ENCODE measurements at places on chromosomes 4 and X.

DNA sequence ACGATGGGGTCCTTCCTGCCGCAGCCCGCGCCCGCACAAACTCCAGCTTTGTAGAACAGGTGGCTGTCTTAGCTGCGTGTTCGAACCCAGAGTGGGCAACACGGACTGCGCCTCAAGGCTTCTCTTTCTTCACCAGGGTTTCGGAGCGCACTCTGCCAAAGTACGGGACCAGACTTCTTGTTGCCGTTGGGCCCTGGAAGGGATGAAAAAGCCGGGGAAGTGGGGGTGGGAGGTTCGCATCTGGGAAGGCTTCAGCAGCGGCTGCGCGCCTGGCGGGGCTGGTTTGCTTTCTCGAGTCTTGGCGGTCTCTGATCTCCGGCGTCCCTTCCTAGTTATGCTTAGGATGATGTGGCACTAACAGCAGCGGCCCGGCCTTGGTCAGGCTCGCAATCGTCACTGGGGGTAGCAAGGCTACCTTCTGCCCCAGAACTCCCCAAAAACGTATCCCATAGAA lies 673 bp downstream of the PARM1 start:
- DNase-seq, result peak; percentile 34

- no peak for DNase-seq
Observed at GRCh38 chr4:84995386-84995785, 28.9 kb upstream of the WDFY3 start.

- DNase-seq, result no peak
Observed at GRCh38 chr4:103499094-103499493, 220.7 kb downstream of the TACR3 start.

GRCh38 chr4:76687746-76688448 lies 210.0 kb downstream of the SOWAHB start:
- no peak for DNase-seq

DNA sequence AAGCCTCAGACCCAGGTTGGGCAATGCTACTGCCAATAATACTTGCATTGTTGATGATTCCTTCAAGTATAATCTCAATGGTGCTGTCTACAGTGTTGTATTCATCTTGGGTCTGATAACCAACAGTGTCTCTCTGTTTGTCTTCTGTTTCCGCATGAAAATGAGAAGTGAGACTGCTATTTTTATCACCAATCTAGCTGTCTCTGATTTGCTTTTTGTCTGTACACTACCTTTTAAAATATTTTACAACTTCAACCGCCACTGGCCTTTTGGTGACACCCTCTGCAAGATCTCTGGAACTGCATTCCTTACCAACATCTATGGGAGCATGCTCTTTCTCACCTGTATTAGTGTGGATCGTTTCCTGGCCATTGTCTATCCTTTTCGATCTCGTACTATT lies 7.4 kb downstream of the LPAR4 start:
- peak; percentile 6 for DNase-seq

DNA sequence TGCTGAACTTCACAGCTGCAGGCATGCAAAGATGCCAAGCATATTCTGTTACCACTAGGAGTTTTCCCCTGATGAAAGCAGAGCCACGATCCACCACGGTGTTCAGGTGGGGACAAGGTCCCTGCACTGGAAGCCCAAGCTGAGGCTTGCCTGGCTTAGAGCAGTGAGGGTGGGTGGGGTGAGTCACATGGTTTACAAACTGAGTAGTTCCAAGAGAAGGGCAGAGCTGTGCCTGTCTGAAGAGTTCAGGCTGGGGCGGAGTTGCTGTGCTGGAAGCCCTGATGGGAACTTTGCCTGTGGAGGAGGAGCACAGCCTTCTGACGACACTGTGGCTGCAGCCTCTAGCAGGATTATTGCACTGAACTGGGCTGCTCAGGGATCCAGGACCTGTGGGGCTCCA lies 45.5 kb downstream of the FAM9B start:
- peak; percentile 8 for DNase-seq

DNA sequence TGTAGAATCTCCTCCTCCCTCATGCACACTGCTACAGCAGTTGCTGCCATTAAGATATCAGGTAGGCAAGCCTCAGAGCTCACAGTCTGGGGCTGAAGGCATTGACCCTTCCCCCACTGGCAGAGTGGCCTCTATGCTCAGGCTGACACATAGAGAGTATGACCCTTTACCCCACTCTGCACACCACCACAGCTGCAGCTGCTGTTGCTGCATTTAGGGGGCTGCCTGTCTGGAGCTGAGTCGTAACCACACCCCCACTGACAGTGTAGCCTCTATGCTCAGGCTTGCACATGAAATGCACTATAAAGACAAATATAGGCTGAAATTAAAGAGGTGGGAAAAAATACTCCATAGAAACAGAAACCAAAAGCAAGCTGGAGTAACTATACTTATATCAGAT lies 289.3 kb upstream of the PABPC4L start:
- DNase-seq, result no peak

DNA sequence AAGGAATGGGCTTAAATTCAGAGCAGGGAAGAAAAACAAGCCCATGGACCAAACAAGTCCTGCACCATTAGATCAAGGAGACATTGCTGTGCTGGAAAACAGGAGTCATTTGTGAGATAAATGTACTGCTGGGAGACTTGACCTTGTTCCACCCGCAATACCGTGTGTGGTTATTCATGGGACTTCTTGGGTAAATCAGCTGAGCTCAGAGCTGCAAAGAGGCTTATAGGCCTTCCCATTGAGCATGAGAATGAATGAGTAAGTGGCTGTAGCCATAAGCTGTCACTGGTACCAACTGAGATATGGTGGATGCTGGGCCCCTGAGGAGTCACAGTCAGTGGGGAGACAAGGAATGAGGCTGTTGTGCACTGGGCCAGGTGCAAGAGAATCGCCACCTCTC lies 2.3 kb upstream of the CYTL1 start:
- no peak for DNase-seq

GRCh38 chr4:57866468-57867171 lies 756.4 kb upstream of the IGFBP7 start:
- no peak for DNase-seq

DNA sequence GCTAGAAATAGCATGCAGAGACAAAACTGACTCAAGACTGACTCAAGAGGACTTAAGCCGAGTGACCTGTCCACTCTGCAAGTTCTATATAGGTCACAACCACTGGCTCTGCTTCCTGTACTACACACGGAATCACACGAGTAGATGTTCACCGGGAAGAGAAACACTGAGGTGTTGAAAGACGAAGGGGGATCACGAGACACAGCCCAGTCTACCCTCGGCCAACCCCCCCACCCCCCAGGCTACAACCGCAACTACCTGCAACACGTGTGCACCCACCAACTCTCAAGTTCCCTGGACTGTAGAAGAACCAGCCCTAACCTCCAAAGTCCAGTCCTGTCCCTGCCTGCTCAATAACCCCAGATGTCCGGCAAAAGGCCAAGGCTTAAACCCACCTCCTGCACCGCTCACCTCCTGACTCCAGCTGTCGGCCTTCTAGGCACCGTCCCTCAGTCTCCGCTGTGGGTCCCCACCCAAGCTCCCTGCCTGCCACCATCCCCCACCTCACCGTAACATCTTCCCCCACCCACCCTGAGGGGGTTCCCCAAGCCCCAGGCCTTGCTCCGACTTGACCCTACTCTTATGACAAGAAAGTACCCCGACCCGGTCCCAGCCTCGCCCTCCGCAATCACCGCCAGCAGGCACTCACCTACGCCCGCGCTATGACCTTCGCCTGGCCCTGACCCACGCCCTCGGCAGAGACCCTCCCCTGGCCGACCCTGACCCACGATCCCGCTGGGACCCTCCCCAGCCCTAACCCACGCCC lies 739 bp downstream of the GAK start:
- no peak for DNase-seq

DNA sequence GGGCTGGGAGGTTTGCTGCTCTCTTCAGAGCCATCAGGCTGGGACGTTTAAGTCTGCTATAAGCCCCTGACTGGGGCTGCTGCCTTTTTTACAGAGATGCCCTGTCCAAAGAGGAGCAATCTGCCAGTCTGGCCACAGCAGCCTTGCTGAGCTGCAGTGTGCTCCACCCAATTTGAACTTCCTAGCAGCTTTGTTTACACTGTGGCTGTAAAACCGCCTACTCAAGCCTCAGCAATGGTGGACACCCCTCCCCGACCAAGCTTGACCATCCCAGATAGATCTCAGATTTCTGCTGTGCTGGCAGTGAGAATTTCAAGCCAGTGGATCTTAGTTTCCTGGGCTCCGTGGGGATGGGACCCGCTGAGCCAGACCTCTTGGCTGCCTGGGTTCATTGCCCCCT lies 40.7 kb downstream of the SPATA18 start:
- DNase-seq, result peak; percentile 2

GRCh38 chrX:85994797-85995196 lies 52.6 kb downstream of the CHM start:
- peak; percentile 56 for DNase-seq

DNA sequence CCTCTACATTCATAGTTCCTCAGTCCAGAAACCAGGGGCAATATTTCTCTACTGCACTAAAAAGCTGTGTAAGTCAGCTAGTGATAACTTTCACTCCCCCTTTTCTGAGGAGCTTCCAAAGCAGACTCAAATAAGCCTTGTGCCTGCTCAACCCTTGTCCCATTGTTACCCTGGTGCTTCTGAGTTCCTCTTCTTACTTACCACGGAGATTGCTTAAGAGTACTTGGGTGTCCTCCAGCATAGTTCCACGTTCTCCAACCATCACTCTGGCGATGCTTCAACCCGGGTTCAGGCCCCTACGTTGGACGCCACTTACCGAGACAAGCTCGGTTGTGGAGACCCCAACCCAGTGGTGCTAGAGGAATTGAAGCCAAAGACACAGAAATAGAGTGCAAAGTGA lies 71.6 kb downstream of the ADAM29 start:
- DNase-seq, result no peak

DNA sequence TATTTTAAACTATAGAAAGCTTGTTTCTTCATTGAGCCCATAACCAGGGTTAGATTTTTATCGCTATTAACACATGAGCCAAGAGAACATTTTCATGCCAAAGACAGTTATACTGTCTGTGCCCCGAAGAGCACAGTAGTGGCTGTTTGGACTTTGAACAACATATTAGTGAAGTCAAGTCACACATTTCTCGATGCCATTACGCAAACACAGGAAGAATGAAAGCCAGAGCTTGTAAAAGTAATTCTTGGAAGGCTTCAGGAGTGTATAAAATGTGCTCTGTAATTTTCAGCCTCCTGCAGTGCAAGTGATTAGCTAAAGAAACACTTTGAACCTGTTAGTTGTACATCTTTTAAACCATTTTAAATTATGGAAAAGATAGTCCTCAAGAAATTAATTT lies 590.7 kb upstream of the PITX2 start:
- no peak for DNase-seq

- no peak for DNase-seq
Observed at GRCh38 chrX:74009041-74009440, 294.9 kb upstream of the ZCCHC13 start.

- DNase-seq, result peak; percentile 21
Observed at GRCh38 chr4:157992038-157992705, 180.7 kb downstream of the GASK1B start.

GRCh38 chrX:340121-340520 lies 21.5 kb upstream of the GTPBP6 start:
- DNase-seq, result no peak

DNA sequence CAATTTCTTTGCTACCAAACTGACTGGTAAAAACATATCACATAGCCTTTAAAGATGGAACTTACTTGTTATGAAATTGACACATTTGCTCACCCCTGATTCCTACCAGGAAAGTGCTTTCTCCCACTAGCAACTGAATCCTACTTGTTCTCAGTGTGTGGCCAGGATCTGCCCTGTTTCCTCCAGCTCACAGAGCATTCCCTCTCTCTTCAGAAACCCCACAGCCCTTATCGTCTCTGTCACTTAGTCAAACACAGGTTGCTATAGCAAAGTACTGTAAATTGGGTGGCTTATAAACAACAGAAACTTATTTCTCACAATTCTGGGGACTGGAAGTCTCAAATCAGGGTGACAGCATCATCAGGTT lies 265.2 kb upstream of the BOD1L1 start:
- DNase-seq, result no peak

- DNase-seq, result no peak
Observed at GRCh38 chr4:56757261-56757746, 64.2 kb downstream of the SPINK2 start.

DNA sequence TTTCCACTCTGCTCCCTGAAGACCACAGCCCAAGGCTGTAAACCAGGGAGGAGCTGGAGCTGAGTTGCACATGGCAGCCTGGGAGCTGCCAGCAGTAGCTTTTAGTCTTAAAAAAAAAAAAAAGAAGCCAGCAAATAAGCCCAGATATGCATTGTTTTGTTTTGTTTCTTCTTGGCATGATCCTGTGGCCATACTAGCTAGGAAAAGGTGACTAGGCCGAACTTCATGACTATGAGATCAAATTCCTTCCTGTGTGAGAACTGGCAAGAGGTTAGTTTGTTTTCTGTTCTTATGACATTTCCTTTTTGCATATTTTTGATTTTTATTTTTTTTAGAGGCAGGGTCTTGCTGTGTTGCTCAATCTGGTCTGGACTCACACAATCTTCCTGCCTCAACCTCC lies 323.3 kb downstream of the DCTD start:
- no peak for DNase-seq

DNA sequence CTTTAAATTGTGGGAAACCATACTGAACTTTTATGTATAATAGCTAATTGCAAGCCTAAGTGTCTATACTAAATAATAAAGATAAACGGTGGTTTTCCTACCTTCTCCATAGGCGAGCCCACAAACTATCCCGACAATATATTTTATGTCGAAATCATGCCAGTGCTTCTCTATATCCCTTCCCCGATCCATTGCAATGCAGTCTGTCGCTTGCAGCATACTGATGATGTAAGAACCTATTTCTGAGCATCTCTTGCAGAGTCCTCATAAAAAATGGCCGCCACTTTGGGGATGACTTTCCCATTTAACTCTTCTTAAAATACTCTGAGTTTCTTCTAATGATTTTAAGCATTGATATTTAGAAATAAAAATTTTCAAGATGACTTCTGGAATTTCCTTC lies 58.1 kb upstream of the TLR3 start:
- DNase-seq, result no peak

GRCh38 chr4:107743532-107743931 lies 23.5 kb upstream of the PAPSS1 start:
- DNase-seq, result no peak

GRCh38 chr4:10458177-10458576 lies 951 bp upstream of the ZNF518B start:
- no peak for DNase-seq

DNA sequence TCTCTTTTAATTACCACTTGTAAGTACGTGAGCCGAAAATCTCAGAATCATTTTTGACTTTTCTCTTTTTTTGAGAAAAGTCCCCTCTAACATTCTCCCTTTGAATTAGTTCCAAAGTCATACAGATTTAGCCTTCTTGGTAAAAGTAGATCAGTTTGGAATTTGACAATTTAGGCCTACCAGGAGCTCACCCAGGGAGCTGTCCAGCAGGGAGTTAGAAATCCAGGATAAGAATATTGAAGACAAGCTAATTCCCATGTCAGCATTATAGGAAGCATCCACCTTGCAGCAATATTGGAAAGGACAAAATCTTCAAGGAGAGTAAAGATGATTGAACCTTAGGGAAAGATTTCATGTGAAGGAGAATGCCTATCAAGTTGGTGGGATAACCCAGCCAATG lies 352.2 kb upstream of the CPEB2 start:
- no peak for DNase-seq
